Fibroblast of skin of abdomen (primary cell): ENCODE measurements at places on chromosomes 11 and 22.

- no peak for DNase-seq
These were observed 97.8 kb downstream of the RPS6KA4 start for GRCh38 chr11:64456509-64457320.

- DNase-seq: no peak
These were observed 30.1 kb upstream of the PARVB start for GRCh38 chr22:43994006-43994405.

GRCh38 chr11:117315285-117316196 lies 515 bp downstream of the BACE1 start:
- no peak for DNase-seq

GRCh38 chr22:29306835-29307595 lies 565 bp downstream of the GAS2L1 start:
- peak; percentile 76 for DNase-seq

DNA sequence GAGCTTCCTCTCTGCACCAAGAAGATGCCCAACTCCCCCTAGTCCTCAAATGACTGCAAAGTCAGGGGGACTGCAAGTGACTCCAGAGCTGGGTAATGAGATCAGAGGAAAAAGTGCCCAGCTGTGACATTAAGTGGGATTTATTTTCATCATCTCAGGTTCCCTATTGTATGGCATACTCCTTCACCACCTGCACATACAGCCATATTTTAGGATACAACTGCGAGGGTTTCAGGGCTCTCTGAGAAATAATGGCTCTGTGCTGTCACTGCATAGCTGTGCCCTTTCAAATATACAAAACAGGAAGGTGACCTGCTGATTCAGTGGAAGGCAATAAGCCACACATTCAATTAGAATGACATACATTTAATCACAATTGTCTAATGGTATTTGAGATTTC lies 45.6 kb upstream of the PLET1 start:
- DNase-seq: no peak

DNA sequence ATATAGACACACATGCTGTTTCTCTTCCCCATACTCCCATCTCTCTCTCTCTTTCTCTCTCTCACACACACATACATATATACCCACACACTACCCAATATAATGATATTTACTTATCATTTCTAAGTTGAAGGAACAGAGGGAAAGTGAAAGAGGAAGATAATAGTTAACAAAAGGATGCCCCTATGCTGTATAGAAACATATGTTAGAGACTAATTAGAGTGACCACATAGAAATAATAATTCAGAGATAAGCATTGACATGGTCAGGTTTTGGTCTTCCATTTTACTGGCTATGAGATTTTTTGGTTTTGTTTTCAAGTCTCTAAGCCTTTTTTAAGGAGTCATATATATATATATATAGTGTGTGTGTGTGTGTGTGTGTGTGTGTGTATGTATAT lies 445.7 kb upstream of the CHORDC1 start:
- DNase-seq: no peak

DNA sequence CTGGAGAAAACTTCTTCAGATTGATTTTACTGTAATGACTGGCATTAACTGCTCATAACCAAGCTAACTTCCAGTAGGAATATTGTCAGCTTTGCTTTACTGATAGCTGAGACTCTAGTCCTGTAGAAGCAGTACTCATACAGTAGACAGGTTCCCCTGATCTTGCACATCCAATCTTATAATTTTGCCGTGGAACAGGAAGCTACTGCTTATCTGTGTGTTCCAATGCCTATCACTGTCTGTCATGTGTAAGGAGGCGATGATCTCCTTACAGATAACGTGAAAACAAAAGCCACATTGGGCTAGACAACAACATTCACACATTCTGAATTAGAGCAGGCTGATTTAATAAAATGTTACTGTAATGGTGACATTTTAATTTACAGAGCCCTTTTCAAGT lies 13.2 kb downstream of the HSD17B12 start:
- DNase-seq: no peak

- peak; percentile 47 for DNase-seq
These were observed 38.0 kb downstream of the EXT2 start for GRCh38 chr11:44133335-44133946.

GRCh38 chr11:101442936-101443521 lies 140.8 kb downstream of the TRPC6 start:
- DNase-seq: no peak

- peak; percentile 36 for DNase-seq
These were observed 112.0 kb upstream of the ARHGAP42 start for GRCh38 chr11:100574894-100575769.

DNA sequence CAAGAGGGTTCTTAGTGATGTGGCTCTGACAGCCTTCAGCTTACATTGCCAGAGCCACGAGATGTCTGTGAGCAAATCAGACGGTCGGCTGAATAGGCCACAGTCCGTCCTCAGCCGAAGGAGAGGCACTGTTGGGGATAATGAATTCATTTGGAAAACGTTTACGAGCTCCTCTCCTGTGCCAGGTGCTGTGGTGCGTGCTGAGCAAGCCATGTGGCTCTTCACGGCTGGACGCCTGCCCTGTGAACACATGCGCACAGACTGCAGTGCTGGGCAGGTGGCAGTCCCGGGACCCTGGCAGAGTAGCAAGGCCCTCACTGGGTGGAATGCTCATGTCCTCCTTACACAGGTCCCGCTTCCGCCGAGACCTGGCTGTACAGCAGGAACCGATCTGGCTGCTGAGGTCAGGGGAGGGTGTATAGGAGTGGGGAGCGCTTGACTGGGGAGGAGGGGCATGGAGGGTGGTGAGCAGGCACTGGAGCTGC lies 6.8 kb downstream of the TBC1D22A start:
- no peak for DNase-seq

DNA sequence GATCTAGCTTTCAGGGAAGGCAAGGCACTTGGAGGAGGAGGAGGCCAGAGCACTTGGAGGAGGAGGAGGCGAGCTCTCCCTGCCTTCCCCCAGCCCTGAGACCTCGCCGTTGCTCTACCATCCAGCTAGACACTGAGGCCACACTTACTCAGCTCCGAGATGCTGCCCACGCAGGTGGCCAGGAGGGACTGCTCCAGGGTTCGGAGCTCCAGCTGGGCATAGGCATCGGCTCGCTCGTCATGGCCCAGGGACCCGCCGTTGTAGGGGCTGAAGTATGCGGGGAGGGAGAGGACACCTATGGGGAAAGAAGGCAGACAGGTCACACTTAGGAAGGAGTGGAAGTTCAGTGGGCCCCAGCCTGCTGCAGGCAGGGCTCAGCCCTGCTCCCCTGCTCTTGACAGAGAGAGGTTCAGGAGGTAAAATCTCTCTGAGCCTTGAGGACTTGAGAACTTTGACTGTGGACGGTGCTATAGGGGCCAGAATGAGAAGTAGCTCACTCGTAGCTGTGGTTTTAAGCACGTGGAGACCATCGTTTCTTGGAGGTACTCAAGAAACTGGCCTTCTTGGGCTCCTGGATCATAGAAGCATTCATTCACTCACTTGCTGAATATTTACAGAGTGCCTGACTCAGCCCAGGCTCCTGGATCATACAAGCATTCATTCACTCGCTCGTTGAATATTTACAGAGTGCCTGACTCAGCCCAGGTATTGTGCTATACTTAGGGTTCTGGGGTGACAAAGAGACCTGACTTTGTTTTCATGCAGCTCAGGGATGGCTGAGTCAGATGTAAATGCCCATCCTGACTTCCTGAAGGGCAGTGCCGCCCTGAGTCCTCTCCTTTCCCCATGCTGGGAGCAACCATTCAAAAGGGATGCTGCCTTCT lies 99.2 kb downstream of the NAT10 start:
- DNase-seq: no peak

GRCh38 chr11:90757849-90758494 lies 535.1 kb upstream of the CHORDC1 start:
- DNase-seq: no peak

GRCh38 chr22:27303718-27304117 lies 497.8 kb downstream of the MN1 start:
- no peak for DNase-seq
